Stimulated activated CD8-positive, alpha-beta memory T cell treated with anti-CD3 and anti-CD28 coated beads, Interleukin-7, amount 100 ng/mL, for 1 hour (primary cell): ENCODE measurements at places on chromosomes 13 and 19.

DNA sequence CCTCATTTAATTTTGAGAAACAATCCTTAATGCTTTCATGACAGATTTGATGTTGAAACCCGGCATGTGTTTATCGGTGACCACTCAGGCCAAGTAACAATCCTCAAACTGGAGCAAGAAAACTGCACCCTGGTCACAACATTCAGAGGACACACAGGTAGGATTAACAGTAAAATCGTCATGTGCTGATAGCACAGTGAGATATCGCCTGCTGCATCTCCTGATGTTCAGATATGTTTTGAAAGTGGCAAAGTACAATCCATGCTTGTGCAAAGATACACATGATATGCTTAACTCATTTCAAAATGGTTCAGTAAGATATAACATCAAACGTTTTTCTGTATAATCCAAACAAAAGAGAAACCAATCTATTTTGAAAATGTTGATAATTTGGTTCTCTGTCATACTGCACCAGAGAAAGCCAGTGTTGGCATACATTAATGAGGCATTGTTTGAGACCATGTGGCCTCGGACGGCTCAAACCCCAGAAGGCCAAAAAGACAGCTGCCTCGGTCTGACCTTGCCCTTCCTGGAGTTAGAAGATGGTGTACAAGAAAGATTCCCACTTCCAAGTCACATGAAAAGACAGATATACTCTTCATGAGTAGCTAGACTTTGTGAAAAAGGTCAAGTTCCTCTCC is 76.2 kb downstream of the DHRS12 start:
- DNase-seq: no peak

DNA sequence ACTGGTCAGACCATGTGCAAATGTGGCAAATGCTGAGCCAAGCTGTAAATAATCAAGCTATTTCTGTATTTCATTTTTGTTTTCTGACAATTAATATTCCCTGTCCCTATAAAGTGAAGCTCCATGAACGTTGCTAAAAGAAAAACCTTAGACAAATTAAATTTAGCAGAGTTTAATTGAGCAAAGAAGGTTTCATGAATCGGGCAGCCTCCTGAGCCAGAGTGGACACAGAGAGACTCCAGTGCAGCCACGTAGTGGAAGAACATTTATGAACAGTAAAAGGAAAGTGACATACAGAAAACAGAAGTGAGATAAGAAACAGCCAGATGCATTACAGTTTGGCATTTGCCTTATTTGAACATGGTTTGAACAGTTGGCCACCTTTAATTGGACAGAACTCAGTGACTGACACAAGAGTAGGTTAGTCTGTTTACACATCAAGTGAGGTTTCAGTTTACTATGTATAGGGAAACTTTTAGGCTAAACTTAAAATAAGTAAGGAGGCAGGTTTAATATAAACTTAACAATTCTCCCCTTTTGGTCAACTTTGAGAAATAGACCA is 69.7 kb downstream of the UFM1 start:
- DNase-seq: no peak

DNA sequence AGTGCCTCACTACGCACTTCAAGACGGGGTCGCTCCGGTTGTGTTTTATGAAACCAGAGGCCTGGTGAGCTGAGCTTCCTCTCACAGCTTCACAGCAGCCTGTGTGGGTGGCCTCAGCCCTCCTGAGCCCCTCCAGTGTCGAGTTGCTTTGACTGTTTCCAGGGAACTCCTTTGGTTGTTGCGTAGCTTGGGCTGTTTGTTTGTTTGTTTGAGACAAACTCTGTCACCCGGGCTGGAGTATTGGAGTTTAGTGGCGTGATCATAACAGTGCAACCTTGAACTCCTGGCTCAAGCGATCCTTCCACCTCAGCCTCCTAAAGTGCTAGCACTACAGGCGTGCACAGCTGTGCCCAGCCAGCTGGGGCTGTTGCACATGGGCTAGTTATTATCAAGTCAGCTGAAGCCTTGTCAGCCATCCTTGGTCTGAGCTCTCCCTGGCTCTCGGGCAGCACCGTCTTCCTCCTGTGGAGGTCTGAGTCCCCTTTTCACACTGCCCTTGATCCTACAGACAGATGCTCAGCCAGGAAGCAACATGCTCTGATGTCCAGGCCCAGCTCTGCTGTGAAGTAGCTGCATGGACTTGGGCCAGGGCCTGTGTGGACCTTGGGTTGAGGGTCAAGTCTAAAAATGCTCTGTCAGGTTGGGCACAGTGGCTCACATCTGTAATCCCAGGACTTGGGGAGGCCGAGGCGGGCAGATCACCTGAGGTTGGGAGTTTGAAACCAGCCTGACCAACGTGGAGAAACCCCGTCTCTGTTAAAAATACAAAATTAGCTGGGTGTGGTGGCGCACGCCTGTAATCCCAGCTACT is 10.2 kb downstream of the DOT1L start:
- no peak for DNase-seq

GRCh38 chr13:97392020-97392419 is 41.9 kb upstream of the RAP2A start:
- no peak for DNase-seq

DNA sequence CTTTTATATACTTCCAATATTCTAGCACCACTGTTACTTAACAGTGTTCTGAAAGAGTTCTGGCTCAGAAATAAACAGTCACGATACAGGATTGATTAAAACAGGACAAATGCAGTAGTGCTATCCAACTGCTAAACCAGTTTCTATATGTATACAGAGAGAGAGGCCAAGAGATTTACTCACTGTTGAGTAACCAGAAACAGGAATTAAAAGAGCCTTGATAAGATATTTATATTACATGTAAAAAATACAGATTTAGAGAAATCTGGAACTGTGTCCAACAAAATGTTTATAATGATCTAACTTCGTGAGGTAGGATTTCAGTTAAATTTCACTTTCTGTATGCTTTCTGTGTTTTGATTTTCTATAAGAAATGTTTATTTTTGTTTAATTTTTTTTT is 116.6 kb downstream of the CDK8 start:
- no peak for DNase-seq
